ENCODE measurements at places on chromosomes 6 and 20. TPM values are rescaled to one million over a fixed set of nuclear protein-coding genes. Genes with fewer than 3 reads are reported as not detected.

Gene ANGPT4
- total RNA-seq: under 0.01 TPM

Gene OTOR
- not detected for total RNA-seq

DNA sequence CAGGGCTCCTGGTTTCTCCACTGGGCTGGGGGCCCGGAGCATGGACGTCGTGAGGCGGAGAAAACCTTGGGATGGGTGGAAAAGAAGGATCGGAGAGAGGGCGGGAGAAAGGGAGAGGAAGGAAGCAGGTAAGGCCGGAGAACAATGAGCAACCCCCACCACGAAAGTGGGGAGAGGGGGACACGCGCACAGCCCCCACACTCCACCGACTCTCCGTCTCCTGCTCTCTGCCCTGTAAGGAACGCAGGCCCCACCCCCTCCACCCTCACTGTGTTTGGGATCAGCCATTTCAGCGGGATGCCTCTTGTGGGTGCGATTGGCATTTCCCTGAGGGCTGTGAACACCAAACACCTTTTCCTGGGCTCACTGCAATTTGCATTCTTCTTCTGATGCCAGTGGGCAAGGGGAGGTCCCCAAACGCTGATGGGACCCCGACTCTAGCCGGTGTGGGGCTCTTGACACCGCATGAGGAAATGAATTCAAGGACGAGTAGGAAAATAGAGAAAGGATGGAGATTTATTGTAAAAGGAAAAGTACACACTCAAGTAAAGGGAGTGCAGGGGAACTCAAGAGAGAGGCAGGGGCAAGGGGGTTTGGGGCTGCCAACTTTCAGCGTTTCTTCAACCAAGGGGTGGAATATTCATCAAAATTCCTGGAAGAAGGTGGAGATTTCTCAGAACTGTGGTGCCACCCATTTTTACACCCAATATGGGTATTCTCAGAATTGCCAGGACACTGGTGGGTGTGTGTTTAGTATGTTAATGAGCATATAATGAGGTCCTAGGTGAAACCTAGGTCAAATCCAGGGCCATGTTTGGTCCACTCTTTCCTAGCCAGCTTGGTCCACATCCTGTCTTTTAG, 13.1 kb upstream of the RAET1L start:
- no peak for DNase-seq

DNA sequence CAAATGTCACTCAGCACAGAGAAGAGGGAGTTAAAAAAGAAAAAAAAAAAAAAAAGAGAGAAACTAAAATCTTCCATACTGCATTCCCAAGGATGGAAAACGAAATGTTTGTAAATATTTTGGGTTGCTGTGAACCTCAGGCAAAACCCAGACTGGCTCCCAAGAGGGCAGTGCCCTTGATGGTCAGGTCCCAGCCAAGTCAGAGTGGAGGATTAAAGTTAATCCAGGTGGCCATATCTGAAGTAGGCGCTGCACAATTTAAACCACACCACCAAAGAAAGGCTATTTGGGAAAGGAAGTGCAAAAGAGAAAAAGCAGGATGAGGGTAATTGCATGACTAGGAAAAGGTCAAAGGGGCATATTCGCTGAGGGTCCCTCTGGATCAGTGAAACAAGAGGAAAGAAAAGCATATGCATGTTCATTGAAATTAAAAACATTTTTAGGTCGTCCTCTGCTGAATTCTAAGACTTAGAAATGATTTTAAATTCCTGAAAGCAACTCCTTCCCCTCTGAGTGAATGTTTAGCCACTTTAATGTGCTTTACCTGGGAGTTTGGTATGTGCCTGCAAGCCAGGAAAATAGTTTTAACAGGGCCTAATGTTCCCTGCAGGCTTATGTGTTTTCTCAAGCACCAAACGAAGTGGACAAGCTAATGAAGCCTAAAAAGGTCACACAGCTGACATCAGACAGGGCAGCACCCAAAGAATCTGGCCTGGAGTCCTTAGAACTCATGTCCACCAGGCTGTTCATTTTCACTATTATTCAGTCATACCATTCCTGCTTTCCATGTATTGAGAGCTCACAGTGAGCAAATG, 159.1 kb downstream of the HACE1 start:
- no peak for DNase-seq

DNA sequence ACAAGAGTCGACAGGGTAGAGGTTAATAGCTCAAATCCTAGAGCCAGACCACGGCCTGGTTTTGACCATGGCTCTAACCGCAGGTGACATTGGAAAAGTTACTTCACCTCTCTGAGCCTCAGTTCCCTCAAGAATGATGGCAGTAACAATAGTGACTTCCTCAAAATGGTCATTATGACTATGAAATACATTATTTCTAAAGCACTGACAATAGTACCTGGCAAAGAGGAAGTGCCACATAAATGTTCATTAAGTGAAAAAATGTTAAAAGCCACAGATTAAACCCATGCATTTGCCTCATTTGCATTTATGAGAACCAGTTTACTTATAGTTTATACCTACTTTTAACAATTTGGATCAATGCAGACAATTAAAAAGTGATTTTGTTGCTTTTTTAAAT, 12.3 kb downstream of the BTBD3 start:
- no peak for DNase-seq

- DNase-seq: peak; percentile 25
Measured at GRCh38 chr6:1893470-1894130, 283.9 kb downstream of the FOXC1 start.

- DNase-seq: peak; percentile 5
Measured at GRCh38 chr6:119856136-119856535, 506.6 kb upstream of the MAN1A1 start.

DNA sequence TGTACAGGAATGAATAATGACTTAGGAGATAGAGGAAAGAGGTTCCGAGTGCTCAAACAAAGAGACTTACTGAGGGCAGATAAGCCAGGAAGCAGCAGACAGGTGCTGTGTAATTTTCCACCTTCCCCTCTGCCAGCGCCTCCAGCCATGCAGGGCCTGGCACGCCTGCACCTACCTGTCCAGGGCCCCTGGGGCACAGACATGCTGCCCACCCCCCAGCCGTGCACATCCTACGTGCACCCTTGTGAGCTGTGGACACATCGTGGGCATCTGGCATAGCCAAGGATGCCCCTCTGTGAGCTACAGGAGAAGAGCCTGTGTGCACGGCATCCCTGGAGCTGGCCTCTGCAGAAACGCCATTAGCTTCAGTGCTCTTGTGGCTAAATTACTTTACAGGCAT, 7.1 kb upstream of the SMOC2 start:
- DNase-seq: no peak

GRCh38 chr6:154567695-154568220, 57.3 kb upstream of the CNKSR3 start:
- DNase-seq: no peak
